Foreskin fibroblast (primary cell): ENCODE measurements at places on chromosomes 5 and 9.

GRCh38 chr9:14956208-14956607, 46.0 kb upstream of the FREM1 start:
- DNase-seq, result no peak

- no peak for DNase-seq
These were observed 173.8 kb upstream of the SLC30A5 start for GRCh38 chr5:68919988-68920490.

- DNase-seq, result no peak
These were observed 25.8 kb downstream of the ECPAS start for GRCh38 chr9:111458139-111459009.

DNA sequence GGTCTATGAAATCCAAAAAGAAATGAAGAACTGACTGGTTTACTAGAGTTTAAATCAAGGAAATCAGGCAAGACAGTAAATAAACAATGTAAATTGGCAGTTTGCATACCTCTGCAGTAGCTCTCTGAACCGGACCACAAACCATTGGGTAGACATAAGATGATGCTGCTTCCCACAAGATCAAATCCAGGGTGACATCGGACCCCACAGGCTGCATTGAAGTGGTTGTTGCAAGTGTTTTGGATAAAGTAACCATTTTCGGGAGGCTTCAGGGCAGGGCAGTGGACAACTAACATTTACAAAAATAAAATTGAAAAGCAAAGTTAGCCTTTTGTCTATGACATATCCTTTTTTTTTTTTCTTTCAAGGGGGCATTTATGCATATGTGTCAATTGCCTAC, 66.7 kb downstream of the SVEP1 start:
- DNase-seq, result no peak

DNA sequence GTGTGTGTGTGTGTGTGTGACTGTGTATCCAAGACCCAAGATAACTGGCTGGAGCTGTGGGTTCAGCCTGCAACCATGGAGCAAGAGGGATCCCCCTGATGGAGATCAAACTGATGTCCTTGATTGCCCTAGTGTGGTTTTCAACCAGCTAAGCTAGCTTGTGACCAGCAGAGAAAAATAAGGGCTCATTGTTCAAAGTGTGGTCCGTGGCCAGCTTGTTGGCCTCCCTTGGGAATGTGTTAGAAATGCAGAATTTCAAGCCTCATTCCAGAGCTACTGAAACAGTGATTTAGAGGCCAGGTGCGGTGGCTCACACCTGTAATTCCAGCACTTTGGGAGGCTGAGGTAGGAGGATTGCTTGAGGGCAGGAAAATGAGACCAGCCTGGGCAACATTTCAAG, 79.9 kb downstream of the ACER2 start:
- no peak for DNase-seq

GRCh38 chr9:93111001-93111370, 15.0 kb downstream of the CARD19 start:
- DNase-seq, result no peak

DNA sequence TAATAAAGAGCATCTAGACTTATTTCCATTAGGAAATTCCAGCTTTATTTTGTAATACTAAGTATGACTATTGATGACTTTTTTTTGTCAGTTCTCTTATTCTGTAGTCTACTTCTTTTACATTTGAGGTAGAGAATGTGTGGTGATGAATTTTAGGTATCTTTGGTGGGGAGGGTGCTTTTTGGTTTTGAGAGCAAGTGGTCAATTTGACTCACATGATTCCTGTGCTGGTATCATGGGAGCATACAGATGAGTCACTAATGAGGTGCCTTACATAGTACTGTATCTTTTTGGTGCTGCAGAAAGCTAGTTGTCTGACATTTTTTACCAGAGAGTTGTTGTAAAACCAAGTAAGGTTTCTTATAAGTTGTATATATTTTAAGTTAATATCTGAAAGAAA, 35.3 kb downstream of the ERBIN start:
- DNase-seq, result peak; percentile 69

- DNase-seq, result peak; percentile 57
These were observed 126.7 kb downstream of the GRIA1 start for GRCh38 chr5:153617190-153617589.

GRCh38 chr5:168710706-168711105, 131.5 kb upstream of the PANK3 start:
- DNase-seq, result no peak

DNA sequence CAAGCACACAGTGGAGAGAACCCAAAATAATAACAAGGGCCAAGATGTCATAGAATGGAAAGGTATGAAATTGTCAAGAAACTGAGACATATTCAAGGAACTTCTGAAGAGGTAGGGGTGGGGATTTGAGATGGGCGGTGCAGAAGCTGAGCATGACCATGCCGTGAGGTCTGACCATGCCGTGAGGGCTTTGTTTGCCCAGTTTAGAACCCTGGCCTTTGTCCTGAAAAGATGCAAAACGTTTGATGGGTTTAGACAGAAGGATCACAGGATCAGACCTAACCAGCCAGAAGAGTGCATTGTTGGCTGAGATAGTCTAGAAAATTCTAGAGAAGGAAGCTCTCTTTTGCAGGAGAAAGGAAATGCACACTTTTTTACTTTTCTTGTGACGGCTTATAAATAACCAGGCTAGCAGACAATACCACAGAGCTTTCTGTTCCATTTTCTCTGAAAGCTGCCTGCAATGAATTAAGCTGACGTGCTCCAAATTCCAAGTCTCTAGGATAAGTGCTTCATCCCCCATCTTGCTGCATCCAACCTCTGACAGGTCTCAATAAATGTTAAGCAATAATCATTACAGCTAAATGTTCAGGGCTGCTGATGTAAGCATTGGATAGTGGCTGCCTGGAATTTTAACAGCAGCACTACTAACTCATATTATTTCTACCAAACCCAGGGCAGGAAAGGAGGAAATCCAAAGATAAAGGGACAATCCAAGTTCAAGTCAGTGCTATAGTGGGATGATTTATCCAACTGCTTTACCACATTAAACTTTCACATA, 110.9 kb upstream of the IL6ST start:
- no peak for DNase-seq

- DNase-seq, result no peak
These were observed 267.6 kb upstream of the TNC start for GRCh38 chr9:115385383-115386122.

DNA sequence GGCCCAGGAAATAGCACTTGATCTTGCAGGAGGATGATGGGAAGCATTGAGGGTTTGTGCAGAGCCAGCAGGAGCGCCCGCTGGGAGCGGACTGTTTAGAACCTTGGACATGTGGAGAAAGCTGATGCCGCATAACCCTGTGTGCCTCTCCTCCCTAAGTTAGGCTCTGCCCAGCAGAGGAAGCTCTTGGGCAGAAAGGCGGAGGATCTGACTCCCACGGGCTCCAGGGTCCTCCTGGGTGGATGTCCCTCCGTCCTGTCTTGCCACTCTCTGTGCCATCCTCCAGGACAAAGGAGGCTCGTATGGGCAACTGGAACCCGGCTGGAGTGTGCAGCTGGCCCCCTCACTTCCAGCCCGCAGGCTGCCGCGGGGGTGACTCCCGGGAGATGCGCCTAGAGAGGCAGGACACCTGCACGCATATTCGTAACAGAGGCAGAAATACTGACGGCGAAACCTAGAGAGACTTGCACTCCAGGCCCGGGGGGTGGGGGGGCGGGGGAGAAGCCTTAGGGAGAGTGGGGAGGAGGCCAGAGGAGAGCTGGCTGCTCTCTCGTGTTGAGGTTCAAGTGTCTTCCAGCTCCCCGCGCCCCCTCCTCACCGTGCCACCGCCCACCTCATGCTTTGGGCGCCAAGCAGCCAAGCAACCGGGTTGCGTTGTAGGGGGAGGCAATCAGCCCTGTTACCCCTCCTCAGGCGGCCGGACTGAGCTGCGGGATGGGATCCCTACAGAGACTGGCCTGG, 5.4 kb upstream of the FOXE1 start:
- no peak for DNase-seq

DNA sequence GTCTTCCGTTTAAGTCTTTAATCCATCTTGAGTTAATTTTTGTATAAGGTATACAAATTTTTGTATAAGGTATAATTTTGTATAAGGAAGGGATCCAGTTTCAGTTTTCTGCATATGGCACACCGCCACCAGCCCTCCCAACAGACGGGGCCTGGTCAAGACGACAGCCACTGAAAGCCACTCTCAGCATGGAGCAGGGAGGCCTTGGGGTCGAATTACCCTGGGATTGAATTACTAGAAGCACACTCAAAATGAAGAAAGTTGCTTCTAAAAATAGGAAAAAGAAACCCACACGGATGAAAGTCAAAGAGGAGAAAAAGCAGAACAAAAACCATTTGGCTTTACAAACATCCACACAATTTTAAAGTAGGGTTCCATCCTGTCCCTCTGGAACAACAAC, 586.2 kb upstream of the ADAMTS16 start:
- DNase-seq, result no peak

DNA sequence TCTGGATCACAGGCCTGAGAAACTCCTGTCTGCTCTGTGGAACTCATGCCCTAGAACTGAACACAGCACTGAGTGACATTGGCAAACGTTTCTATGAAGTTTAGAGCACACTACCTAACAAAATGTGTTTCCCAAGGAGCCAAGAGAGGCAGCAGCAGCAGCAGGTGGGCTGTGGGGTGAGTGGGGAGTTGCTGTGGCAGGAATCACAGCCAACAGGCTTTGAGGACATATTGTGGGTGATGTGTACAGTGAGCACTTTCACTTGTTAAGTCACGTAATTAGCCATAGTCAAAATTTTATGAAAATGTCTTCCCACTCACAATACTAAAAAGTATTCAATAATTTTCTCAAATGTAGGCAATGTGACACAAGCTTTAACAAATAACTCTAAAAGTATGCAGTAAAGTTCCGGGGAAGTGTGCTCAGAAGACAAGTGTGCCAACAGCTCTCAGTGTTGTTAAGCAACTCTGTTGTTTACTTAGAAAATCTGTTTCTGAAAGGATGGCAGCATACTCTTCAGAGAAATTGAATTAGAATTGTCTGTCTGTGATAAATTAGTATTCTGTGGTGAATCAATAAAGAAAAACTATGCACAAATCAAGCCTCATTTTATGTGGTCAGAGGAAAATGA, 482.1 kb downstream of the SEMA5A start:
- DNase-seq, result peak; percentile 61

GRCh38 chr5:91848453-91848852, 465.3 kb upstream of the ARRDC3 start:
- DNase-seq, result peak; percentile 88

GRCh38 chr9:30744871-30745270, 1639.6 kb upstream of the ACO1 start:
- no peak for DNase-seq

DNA sequence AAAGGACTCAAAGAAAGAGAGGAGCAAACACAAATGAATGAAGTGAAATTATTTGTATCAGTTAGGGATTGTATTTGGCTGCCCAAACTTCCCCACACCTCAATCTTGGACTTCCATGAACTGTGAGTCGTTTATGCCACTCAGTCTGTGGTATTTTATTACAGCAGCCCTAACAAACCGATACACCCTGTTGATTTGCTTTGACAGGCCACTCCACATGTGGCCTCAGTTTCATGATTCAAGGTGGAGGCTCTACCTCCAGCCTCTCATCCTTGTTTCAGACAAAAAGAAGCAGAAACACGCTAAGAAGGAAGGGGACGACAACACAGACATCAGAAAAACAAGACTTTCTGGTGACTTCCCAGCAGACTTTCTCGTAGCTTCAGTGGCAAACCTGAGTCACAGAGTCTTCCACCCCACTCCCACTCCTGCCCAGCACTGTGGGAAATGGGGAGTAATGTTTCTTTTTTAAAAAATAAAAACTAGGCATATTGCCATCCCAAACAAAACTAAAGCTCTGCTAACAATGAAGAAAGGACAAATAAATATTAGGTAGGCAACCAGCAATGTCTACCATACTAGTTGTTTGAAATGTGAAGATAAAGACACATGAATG, 52.2 kb upstream of the ABCA1 start:
- DNase-seq, result no peak
